ENCODE measurements at places on chromosomes 7 and 10. TPM values are rescaled to one million over a fixed set of nuclear protein-coding genes. Genes with fewer than 3 reads are reported as not detected.

- DNase-seq, result no peak
Observed at GRCh38 chr7:79730971-79731370, 277.5 kb upstream of the MAGI2 start.

GRCh38 chr10:15485684-15486316 is 114.7 kb upstream of the FAM171A1 start:
- DNase-seq, result no peak

The WASHC2A gene
- total RNA-seq, result 27.1 TPM

The POP7 gene
- 110 TPM for total RNA-seq

The MKRN1 gene
- total RNA-seq, result 52.0 TPM

DNA sequence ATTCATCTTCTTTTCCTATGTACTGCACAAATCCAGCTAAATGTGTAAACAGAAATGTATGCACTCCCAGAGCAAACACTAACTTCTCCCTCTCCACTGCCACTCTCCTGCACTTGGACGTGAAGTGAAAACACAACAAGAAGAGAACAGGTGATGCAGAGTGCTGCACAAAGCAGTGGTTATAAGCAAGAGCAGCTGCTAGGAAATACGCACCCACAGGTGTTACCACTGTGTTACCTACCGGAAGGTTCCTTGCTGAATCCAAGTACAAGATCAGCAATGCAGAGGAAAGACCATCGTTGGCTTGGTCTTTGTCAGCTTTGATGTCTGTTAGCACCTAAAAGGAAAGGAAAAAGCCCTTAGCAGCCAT is 54.6 kb upstream of the NCAPG2 start:
- no peak for DNase-seq

The CUZD1 gene
- not detected for total RNA-seq

The NPSR1 gene
- total RNA-seq, result not detected

- DNase-seq, result peak; percentile 17
Observed at GRCh38 chr10:63976538-63976937, 455.3 kb downstream of the REEP3 start.

DNA sequence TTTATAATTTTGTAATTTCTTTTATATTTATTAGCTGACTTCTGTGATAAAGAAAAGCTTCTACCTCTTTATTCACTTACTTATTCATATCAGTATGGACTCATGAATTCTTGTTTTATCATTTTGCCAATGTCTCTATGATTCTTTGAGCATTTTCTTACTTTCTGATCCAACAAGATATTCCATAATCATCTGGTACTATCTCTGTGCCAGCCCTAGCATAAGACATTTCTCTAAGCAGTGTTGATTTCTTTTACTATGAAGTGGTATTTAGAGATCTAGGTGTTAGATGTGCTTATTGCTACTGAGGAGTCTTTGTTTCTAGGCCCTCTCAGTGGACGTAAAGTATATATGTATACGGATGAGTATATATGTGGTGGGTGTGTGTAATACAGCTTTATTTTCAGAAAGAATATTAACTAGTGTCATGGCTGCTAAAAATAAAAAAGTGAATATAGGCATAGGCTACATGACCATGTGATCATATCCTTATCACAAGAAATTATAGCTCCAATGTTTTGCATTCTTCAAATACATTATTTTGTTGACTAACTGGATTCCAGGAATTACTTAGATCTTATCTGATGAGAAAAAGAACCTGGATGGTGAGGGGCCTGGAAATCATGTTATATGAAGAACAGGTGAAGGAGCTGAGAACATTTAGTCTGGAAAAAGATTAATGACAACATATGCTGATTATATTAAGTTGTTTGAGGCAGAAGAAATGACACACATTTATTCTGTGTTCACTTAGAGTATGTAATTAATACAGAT is 13.1 kb downstream of the PHTF2 start:
- DNase-seq, result peak; percentile 38

GRCh38 chr7:4549681-4550080 is 132.4 kb upstream of the FOXK1 start:
- DNase-seq, result no peak

DNA sequence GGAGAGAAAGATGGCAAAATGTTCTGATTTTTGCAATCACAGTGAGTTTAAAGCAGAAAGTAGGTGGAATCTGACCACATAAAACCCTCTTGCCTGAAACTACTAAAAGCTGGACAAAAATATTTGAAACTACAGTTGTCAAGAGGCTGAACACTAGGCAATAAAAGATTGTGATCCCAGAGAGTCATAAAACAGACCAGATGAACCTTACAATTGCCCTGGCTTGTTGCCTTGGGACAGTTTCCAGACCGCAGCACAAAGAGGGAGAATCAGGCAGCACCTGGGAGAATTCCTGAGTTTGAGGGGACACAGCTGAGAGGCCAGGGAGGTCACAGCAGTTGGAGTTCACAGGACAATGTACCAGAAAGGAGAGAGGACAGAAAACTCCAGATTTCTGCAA is 107.3 kb upstream of the NANOS1 start:
- peak; percentile 59 for DNase-seq

The TPST1 gene
- 58.8 TPM for total RNA-seq

The EPDR1 gene
- 64.0 TPM for total RNA-seq

- no peak for DNase-seq
Observed at GRCh38 chr7:83040484-83040883, 122.2 kb downstream of the PCLO start.

The ELFN1 gene
- 5.3 TPM for total RNA-seq

DNA sequence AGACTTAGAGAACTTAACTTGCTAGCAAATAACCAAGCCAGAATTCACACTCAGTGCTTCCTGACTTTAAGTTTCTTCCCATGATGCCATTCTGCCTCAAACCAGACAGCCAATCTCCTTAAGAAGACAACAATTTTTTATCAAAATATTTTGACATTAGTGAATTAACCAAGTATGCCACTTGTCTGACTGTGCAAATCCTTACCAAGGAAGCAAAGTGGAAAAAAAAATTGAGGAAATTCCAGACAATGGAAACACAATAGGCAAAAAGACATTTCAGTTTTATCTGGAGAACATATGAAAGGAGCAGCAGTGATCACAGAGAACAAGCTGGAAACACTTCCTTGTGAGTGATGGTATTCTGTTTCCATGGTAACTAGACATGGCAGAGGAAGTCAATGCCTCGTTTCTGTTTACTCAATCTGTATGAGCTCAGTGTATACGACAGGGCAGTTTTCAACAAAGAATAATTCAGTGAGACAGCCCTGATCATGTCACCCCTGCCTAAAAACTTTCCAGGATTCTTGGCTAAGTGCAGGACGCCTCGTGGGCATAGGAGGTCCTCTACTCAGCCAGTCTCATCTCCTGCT is 114.2 kb downstream of the DYNC1I1 start:
- DNase-seq, result peak; percentile 16

The CYP3A5 gene
- total RNA-seq, result 1.9 TPM

The TRIM56 gene
- 9.4 TPM for total RNA-seq

DNA sequence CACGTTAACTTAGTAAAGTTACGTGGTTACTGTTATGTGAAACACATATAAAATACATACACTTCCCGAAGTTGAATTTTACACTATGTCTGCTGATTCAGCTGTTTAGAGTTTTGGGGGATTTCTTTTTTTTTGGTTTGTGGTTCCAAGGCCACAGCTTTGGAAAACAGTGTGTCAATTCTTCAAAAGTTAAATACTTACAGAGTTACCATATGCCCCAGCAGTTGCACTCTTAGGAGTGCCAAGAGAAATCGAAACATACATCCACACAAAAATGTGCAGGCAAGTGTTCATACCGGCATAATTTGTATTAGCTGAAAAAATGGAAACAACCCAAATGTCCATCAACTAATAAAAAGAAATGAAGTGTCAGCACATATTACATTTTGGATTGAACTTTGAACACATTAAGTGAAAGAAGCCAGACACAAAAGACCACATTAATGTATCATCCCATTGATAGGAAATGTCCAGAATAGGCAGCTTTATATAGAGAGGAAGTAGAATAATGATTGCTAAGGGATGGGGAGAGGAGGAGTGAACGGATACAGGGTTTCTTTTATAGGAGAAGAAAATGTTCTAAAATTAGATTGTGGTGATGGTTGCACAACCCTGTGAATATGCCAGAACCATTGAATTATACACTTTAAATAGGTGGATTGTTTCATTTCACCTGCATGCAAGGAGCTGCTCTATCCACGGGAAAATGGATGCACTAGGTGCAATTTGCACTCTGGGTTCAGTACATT is 17.6 kb downstream of the APBB1IP start:
- DNase-seq, result no peak

The FFAR4 gene
- not detected for total RNA-seq

The ZNRF2 gene
- 13.1 TPM for total RNA-seq

The LAMB1 gene
- 151 TPM for total RNA-seq

GRCh38 chr10:112176543-112176942 is 7.0 kb downstream of the GPAM start:
- no peak for DNase-seq

DNA sequence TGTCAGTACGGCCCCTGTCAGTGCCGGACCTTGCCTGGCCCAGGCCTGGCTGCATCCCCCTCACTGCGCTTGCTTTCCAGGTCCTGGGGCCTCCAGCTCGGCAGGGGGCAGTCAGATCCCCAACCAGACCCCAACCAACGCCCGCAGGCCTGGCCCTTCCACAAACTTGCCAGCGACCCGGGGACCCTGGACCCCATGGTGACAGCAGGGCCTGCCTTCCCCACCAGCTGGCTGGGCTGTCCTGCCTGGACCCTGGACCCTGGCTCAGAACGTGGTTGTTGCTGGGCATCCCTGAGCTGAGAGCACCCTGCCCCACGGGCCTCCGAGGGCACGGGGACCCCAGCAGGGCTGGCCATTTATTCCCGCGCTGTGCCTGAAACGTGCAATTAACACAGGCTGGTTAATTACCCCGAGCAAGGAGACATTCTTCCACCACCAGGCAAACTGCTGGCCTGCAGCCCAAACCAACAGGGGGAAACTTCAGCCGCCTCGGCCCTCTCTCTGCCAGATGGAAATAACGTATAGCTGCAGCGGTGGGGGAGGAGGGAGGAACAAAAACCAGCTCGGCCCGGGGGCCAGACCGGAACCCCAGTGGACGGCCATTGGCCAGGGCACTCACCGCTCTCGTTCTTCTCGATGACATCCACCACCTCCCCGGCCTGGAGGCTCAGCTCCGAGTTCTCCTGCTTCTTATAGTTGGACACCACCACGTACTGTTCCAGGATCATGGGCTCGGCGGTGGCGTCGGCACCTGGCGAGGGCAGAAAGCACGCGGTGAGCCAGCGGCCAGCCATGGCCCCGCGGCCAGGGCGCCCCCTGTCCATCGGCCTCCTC is 167.1 kb downstream of the NEURL1 start:
- DNase-seq, result peak; percentile 41

DNA sequence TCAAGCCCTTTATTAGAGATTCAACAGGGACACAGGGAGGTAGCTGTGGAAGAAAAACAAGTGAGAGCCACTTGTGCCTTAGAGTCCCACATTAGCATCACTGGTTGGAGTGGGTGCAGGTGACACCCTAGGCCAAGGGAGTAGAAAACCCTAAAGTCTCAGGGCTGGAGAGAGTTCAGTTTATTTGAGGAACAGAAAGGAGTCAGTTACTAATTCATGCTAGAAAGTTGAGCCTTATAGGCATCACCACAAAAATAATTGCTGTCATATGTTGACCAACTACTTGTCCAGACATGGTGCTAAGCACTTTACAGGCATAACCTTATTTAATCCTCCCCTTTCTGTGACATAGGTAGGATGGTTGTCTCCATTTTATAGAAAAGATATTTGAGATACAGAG is 20.9 kb upstream of the ACSL5 start:
- DNase-seq, result no peak

DNA sequence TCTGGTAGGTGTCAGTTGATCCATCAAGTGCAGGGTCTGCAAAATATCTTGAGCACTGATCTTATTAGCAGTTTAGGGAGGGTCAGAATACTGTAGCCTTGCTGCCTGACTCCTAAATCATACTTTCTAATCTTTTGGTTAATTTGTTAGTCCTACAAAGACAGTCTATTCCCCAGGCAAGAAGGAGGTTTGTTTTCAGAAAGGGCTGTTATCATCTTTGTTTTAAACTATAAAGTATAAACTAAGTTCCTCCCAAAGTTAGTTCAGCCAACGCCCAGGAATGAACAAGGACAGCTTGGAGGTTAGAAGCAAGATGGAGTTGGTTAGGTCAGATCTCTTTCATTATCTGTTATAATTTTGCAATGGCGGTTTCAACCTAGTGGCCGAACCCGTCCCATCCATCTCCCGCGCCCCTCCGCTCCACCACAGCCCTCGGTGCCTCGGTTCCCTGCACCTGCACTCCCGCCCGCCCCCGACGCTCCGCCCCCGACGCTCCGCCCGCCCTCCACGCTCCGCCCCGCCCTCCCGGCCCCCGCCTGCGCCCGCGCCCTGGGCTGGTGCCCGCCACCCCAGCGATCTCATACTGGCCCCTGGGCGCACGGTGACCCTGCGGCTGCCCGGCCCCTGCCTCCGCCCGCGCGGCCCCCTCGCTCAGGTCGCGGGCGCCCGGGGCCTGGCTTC is at the start of gene ADCK2:
Gene ADCK2, plus strand, starts transcription at position 564 of the 681 bp plus-strand sequence. CDS start 386 bp downstream, outside the sequence.
- no peak for DNase-seq

DNA sequence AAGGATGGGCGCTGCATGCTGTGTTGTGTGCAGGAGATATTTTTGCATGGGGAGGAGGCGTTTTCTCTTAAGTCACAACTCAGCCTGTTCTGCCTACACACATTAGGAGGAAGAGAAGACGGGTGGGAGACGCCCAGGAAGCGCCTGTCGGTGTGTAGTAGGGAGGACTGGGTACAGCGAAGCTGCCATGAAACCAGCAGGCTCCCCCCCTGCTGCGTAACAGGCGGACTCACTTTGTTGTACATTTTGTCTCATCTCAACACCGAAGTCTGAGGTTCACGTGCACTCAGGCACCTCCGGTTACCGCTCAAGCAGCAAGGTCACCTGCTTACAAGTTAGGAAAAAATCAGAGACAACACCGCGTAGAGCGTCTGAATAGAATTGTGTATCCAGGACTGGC is 56.3 kb downstream of the CRTAC1 start:
- DNase-seq, result no peak

GRCh38 chr7:68744036-68744435 is 854.2 kb upstream of the AUTS2 start:
- no peak for DNase-seq

The ELN gene
- 0.50 TPM for total RNA-seq

DNA sequence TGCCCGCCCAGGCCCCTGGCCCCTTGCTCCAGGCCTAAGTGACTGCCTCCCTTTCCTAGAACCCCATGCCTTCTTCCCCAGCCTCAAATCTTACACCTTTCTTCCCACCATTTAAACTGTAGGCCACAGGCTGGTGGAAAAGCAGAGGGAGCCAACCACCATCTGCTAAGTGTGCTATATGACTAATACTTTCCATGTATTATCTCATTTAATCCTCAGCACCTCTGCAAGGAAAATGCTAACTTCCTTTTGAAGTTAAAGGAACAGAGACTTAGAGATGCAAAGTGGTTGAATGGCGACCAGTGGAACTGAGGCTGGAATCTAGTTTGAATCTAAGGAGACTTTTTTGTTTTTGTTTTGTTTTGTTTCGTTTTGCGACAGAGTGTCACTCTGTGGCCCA is 17.8 kb upstream of the MTPAP start:
- DNase-seq, result no peak

Measured in A172 (cell line).